ENCODE measurements at places on chromosomes 11 and 22.

DNA sequence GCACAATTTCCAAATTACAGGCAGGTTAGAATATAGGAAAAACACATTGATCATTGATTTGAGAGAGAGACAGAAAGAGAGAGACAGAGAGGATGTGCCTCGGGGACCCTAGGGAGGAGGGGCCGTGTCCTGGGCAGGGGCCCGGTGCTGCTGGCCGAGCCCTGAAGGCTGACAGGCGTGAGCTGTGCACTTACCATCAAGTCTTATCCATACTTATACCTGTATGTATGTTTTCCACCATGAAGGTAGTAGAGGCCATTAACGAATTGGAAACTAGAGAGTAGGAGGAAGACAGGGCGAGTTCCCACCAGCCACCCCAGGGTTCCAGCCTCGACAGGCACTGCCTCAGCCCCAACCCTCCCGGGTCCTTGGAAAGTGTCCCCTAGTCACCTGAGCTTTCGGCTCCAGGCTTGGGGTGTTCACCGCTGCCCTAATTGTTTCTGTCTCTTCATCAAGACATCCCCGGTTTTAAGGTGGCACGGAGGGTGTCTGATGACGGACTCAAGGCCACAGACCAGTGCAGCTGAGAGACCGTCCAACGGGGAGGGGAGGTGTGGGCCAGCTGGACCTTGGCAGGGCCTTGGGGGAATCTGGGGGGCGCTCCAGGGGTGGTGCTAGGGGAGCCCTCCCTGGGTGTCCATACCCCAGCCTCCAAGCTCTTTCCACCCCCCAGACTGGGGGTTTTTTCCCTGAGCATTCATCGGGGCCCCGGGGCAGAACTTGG, 431.3 kb downstream of the TBC1D22A start:
- H3K4me1 ChIP-seq, result peaks cover 7% of the 10 kb centered on the region
- H3K27me3 ChIP-seq, result peaks cover 7% of the 10 kb centered on the region
- no peaks in the 10 kb centered on the region for H3K36me3 ChIP-seq
- no peak for DNase-seq

- H3K36me3 ChIP-seq, result no peaks in the 10 kb centered on the region
- peak; percentile 29 for DNase-seq
- no peak overlapping the region for H3K4me3 ChIP-seq
Observed at GRCh38 chr11:7538031-7538430, 24.2 kb downstream of the PPFIBP2 start.

DNA sequence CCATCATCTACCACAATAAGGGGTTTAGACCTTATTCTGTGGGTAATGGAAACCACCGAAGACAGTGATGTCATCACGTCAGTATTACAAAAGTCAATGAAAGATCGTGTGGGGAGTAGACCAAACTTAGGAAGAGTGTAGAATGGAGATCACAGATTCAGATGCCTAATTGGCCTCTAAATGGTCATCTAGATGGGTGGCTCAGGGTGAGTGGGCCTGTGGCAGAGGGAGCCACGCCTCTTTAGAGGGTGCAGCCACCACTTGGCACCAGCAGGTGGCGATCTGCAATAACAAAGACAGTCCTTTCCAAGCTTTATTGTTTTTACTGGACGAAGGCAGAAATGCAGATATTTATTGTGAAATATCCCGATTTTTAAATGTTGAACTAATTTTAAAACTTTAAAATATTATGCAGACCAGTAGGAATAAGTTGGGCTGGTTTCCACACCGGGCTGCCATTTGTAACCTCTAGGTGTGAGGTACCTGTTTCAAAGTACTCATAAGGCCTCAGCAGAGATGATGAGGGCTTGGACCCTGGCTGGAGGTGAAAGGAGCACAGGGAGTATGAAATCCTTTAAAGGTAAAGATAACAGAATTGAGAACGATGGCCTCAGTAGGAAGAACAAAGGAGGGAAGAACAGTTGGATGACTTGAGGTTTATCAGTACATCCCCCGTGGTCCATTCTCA, 222.0 kb downstream of the DBX1 start:
- DNase-seq, result no peak
- H3K27me3 ChIP-seq, result no peaks in the 10 kb centered on the region
- H3K4me3 ChIP-seq, result no peak overlapping the region
- H3K4me1 ChIP-seq, result peaks cover 10% of the 10 kb centered on the region
- H3K36me3 ChIP-seq, result peaks cover 28% of the 10 kb centered on the region
- H3K27ac ChIP-seq, result no peak overlapping the region

DNA sequence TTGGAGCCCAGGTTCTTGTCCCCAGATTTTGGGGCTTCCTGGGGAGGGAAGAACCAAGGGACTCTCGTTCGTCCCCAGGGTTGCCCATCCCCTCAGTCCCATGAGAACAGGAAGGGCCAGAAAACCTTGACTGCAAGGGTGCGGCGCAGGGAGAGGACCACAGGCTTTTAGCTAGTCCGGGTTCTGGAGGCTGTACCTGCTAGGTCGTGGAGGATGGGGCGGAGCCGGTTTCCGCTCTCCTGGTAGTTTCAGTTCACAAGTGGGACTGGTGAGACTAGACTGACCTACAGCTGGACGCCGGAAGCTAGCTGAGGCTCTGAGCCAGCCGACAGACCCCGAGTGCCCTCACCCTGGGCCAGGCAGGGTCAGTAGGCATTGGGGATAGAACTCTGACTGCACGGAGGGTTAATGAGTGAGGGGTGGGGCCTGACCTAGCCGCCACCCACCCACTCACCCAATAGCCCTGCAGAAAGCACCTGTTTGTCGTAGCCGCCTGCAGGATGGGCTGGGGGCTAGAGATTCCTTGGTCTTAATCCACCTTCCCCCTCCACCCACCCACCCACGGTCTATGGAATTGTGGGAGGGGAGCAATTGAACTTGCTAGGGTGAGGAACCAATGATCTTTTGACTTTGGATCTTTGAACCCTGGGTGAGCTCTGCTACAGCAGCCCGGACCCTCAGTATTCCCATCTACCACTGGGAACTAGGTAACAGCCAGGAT, 1.5 kb downstream of the MAFF start:
- no peak for DNase-seq
- H3K4me1 ChIP-seq, result peaks cover 41% of the 10 kb centered on the region
- H3K27me3 ChIP-seq, result peaks cover 6% of the 10 kb centered on the region
- H3K27ac ChIP-seq, result peak overlapping the region; percentile 79
- H3K36me3 ChIP-seq, result no peaks in the 10 kb centered on the region

DNA sequence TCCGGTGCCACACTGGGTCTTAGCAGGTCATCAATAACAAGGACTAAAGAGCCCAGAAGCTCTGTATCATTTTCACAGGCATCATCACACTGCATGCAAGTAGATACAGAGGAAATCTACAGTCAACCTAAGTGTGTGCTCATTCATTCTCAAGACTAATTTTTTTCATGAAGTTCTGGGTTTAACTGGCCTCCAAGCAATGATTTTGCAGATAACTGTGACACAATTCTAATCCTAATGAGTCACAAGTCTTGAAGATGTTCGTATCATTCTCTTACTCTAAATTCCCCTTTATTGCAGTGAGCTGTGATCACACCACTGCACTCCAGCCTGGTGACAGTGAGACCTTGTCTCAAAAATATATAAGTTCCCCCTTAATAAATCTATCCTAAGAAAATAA, 2.5 kb downstream of the OR52W1 start:
- H3K27ac ChIP-seq, result no peak overlapping the region
- DNase-seq, result no peak
- H3K4me3 ChIP-seq, result no peak overlapping the region
- no peaks in the 10 kb centered on the region for H3K27me3 ChIP-seq
- H3K4me1 ChIP-seq, result no peaks in the 10 kb centered on the region

DNA sequence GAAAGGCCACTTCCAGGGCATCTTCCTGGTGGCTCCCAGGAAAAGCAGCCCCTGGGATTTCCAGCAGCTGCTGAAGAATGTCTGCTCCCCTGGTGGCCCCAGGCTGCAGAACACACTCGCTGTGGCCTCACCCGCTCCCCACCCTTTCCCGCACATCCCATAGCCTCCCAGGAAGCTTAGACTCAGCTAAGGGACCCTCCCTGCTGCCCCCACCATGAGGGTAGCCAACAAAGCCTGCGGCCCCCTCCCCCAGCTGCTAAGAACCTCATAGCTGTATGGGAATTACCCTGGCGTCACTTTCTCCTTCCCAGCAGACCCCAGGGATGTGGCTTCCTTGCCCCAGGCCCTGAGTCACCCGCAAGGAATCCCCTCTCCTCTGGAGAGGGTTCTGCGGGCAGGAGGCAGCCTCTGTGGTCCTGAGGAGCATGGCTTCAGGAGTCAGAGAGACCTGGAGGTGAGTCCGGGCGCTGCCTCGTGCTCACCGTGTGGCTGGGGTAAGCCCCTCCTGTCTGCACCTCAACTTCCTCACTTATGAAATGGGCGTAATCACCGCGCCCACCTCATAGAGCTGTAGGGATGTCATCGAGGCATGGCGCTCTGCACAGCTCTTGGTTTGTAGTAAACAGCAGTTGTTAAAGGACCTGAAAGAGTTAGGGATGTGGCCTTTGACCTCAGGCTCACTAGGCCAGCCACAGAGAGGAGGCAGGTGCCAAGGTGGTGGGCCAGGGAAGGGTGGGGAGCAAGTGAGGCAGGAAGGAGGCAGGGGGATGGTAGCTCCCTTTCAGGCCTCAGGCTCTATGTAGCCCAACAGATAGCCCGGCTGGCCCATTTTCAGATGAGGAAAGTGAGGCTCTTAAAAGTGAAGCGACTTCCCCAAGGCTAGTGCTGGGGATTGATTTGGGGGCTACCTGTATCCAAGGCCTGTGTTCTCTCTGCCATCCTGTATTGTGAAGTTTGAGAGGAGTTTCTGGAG, 71.2 kb downstream of the LRRC32 start:
- no peaks in the 10 kb centered on the region for H3K27me3 ChIP-seq
- H3K4me3 ChIP-seq, result no peak overlapping the region
- H3K27ac ChIP-seq, result no peak overlapping the region
- peaks cover 30% of the 10 kb centered on the region for H3K4me1 ChIP-seq
- no peak for DNase-seq
